ENCODE measurements at places on chromosomes 11 and 22.

- DNase-seq: no peak
Observed at GRCh38 chr11:70073871-70074371, 4.2 kb upstream of the ANO1 start.

- no peak for DNase-seq
Observed at GRCh38 chr11:27611947-27612455, 88.3 kb downstream of the BDNF start.

DNA sequence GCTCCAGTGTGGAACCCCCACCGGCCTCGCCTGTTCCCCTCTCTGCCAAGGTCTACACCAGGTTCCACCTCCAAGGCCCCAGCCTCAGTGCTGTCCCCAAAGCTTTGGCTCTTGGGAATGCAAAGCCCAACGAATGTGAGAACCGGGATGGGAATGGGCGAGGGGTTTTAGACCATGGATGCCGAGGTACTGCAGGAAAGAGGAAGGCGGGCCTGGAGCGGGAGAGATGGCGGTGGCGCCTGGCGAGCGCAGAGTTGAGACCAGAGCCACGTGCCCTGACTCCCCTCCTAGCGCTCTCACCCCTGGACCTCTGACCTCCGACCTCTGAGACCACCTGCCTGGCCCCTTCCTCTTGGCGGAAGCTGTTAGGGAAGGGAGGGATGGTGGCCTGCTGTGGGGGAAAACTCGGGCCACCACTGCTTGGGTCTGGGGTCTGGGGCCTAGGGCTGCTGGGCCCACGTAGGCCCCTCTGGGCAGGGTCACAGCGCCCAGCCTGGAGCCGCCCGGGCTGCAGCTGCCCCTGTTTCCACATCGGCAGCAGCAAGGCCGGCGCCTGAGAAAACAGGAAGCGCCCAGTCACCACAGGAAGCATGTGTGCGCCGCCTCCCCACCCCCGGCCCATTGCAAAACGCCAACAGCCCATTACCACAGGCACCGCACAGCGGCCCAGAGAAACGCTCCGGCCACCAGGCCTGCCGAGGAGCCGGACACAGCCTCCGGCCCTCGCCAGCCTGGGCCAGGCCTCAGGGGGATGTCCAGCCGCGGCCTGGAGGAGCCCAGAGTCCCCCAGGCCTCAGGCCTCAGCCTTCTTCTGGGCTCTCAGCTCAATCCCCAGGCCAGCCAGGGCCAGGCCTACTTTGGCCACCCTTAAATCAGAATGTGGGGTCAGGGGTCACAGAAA is 13.8 kb upstream of the SLC39A13 start:
- DNase-seq: peak; percentile 78

DNA sequence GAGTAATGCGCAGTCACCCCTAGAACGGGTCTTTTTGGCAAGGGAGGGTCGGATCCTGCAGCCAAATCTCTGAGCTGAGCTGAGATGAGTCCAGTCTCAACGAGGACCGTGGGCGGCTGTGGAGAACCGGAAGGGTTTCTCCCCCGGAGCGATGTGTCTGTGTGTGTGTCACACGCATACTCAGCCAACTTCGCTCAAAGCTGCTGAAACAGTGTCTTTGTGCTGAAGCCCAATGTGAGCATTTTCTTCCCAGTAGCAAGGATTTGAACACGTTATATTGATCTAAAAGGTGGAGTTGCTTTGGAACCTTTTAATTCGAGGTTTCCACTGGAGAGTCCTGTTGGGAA is 1.4 kb upstream of the CELSR1 start:
- peak; percentile 65 for DNase-seq

DNA sequence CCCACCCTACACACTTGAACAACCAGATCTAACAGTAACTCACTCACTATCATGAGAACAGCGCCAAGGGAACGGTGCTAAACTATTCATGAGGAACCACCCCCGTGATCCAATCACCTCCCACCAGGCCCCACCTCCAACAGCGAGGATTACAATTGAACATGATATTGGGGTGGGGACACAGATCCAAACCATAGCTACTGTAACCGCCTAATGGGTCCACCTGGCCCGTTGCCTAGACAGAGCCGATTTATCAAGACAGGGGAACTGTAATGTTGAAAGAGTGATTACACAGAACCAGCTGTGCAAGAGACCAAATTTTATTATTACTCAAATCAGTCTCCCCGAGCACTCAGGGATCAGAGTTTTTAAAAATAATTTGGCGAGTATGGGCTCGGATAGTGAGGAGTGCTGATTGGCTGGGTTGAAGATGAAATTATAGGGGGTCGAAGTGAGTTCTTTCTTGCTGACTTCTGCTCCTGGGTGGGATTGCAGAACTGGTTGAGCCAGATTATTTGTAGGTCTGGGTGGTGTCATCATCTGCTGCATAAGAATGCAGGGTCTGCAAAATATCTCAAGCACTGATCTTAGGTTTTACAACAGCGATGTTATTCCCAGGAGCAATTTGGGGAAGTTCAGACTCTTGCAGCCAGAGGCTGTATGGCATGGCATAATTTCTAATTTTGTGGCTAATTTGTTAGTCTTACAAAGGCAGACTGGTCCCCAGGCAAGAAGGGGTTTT is 17.9 kb upstream of the ZC3H12C start:
- no peak for DNase-seq

DNA sequence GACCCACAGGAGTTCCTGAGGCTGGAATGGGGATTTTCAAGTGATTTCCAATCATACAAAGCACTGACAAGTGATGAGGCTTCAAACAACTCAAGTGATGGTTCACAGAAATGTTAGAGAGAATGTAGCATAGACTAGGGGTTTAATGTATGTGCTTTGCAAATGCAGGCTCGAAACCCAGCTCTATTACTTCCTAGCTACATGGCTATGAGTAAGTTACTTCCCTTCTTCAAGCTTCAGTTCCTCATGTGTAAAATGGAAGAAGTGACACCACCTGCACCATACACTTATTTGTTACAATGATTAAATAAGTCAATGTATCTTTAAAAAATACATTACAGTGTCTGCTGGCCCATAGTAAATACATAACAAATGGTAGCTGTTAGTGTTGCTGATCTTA is 139.8 kb downstream of the CCDC81 start:
- DNase-seq: no peak

GRCh38 chr11:65786786-65787636 is at the start of gene OVOL1:
Gene OVOL1, plus strand, starts transcription at chr11:65787063. Its CDS starts 311 bp downstream, at chr11:65787374.
- peak; percentile 56 for DNase-seq

GRCh38 chr11:61706452-61707400 is 26.5 kb downstream of the DAGLA start:
- no peak for DNase-seq

DNA sequence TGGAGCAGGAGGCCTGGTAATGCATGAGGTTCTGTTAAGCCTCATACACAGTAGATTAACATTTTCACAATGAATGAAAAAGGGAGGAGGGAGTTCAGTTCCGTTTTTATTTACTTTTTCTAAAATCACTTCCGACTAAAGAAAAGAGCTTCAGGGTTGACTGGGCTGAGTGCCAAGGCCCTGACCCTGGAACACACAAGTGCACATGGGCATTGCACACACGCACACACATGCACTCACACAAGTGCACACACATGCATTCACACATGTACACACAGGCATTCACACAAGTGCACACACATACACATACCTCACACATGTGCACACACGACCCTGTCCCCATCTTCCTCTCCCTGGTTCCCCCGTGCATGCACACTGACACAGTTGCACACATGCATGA is 303.3 kb downstream of the BRD1 start:
- DNase-seq: no peak

DNA sequence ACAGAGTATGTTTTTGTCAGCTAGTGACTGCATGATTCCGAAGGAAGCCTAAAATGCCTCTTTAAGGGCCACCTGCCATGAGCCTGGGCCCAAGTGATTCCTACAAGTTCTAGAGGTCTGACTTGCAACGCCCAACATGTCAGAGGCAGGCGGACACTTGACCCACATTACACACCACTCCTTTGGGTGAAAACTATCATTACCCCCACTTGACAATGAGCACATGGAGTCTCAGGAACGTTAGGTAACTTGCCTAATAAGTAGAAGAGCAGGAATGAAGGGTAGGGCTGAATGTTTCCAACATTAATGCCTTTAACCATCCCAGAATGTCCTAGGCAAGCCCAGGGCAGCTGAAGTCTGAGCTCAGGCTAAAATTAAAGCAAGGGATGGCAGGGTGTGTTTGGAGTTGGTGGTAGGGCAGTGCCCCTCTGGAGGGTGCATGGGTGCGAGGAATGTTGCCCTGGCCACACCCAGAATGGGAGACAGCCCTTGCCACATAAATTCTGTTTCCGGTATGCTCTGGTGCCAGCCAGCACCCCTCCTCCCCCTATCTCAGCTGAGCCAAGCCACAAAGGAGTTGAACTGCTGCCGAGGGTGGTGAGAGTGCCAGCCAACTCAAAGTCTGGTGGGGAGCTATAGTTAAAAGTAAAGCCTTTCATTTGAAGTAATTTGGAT is 2.5 kb downstream of the PLAAT2 start:
- peak; percentile 42 for DNase-seq

- DNase-seq: no peak
Observed at GRCh38 chr11:44765026-44765595, 38.3 kb downstream of the TSPAN18 start.

GRCh38 chr11:47413908-47414684 is 5.7 kb downstream of the SLC39A13 start:
- no peak for DNase-seq

DNA sequence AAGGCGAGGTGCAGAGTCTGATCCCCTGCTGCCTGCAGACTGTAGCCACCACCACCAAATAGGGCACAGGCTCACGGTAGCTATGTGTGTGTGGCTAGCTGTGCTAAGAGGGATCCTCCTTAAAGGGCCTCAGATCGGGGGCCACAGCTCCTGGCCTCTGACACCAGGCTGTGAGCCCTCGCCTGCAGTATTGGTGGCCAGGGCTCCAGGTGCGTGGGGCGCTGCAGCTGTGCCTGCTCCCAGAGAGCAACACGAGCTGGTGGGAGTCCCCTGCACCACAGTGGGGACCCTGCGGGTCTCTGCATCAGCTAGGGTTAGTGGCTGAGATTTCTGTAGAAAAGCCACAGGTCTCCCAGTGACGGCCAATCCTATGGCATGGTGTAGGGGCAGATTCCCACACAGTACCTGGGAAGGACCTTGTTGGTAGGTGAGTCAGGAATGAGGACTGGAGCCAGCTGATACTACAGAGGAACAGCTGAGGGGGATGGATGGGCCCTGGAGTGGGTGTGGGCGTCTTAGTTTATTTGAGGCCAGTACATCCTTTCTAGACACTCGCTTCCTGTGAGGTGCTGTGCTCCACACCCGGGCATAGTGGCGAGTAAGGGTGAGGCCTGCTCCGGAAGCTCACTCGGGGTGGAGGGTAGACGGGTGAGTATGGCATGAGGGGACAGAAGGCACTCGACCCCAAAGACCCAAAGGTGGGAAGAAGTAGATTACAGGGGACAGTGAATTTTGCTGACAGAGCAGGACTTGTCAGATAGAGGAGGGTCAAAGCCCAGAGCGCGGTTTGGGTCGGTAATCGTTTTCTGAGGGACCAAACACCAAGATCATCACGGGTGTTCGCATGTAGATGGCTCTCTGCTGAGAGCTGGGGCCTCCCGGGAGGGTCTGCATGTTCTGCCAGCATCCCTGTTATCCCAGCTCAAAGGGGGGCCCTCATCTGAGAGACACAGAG is 212.5 kb downstream of the TBC1D22A start:
- DNase-seq: peak; percentile 25

DNA sequence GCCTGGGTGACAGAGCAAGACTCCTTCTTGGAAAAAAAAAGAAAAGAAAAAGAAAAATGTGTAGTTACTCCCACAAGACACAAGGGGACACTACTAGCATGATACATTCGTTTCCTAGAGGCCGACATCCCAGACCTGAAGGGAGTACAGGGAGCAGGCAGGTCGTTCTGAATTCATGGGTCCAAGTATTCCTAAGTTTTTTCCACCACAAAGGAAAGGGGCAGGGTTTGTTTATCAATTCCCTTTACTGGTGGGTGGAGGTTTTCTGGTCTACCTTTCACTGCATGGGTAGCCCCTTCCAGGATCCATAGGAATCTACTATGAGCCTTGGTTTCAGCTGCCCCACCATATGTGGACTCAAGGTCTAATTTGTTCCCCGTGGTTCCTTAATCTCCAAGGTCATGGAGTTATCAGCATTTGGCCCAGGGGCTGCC is 11.8 kb downstream of the TIGD3 start:
- DNase-seq: no peak

- DNase-seq: no peak
Observed at GRCh38 chr11:61994981-61995380, 27.5 kb upstream of the FTH1 start.

- no peak for DNase-seq
Observed at GRCh38 chr11:94844031-94844430, 75.9 kb downstream of the AMOTL1 start.

GRCh38 chr11:127627204-127627603 is 626.6 kb upstream of the KIRREL3 start:
- DNase-seq: no peak

DNA sequence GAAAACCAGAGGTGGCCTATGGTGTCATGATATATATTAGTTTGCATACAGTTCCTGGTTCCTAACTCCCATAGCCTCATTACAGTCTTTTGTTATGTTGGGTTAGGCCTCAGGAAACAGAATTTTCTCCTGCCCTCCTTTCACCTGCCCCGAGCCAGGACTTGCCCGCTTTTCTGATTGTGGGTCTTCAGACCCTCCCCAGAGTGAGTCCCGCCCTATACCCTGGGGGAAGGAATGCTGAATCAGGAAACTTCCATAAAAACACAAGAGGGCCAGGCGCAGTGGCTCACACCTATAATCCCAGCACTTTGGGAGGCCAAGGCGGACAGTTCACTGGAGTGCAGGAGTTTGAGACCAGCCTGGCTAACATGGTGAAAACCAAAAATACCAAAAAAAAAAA is 70.9 kb downstream of the SLC35F2 start:
- DNase-seq: no peak

- DNase-seq: no peak
Observed at GRCh38 chr11:42713753-42714152, 598.0 kb upstream of the API5 start.

DNA sequence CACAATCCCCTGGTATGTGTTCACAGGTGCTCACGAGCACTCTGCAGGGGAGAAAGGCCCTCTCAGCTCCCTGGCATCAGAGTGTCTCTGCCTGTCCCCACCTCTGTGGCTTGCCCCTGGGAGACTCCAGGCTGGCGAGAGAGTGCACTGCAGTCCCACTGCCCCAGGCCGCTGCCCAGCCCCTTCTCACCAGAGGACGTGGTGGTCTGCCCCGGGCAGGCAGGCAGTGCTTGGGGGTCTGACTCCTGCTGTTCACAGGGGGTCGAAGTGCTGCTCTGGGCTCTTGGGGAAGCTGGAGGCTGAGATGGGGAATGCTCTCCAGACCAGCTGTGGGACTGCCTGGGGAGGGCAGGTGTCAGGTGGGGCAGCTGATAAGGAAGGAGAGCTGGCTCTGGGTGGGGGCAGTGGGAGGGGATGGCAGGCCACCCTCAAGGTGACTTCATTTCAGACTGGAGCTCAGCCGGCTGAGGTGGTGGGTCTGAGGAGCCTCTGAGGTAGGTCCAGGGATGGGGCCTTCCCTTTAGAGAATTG is 151.0 kb upstream of the B3GAT1 start:
- peak; percentile 32 for DNase-seq

GRCh38 chr11:28836285-28837081 is 728.3 kb downstream of the METTL15 start:
- DNase-seq: no peak

- no peak for DNase-seq
Observed at GRCh38 chr22:33563220-33563964, 356.9 kb downstream of the LARGE1 start.

Measured in activated CD8-positive, alpha-beta memory T cell treated with anti-CD3 and anti-CD28 coated beads, Interleukin-2, amount 50 U/mL, for 48 hours (primary cell).